Umbilical cord (tissue), 2 donors: ENCODE measurements at places on chromosomes 1 and 21.

DNA sequence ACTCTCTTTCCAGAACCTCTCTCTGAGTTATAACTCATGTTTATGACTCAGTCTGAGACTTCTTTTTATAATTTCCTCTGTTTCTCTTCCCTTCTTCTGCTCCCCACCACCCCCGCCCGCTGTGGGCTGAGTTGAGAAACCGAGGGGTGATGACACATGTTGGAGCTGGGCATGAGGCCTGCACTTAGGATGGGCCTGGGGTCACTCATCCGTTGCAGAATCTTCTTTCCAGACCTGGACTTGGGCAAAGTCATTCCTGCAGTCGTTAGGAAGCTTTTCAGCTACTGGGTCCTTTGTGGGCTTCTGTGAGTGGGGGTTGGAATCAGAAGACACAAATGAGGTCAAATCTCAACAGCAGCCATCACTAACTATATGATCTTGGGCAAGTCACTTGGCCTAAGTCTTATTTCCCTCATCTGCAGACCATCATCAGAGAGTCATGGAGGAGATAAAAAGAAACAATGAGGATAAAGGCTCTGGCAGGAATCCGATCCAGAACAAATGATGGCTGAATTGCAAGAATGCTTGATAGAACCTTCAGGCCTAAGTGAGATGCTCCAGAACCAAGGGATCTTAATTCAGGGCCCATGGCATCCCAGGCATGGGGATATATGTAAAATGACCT, 53.4 kb downstream of the RPS6KA1 start:
- DNase-seq: no peak

- DNase-seq: peak; percentile 44
These were observed 18.3 kb downstream of the PPT1 start for GRCh38 chr1:40078512-40079333.

- DNase-seq: no peak
These were observed 5.6 kb downstream of the AMIGO1 start for GRCh38 chr1:109503935-109504334.

DNA sequence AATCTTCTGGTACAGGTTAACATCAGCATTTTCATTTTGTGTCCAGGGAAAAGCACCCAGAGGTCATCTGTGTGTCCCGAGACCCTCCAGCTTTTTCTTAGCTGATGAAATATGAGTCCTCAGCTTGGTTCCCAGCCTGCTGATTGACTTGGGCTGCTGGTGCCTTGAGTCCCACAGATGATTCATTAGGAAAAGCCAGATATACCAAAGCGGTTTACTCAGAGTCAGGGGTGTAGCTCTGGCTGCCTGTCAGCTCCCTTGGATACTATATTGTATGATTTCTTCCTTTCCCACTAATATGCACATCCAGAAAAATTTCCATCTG, 43.7 kb upstream of the MAB21L3 start:
- peak; percentile 31 for DNase-seq

DNA sequence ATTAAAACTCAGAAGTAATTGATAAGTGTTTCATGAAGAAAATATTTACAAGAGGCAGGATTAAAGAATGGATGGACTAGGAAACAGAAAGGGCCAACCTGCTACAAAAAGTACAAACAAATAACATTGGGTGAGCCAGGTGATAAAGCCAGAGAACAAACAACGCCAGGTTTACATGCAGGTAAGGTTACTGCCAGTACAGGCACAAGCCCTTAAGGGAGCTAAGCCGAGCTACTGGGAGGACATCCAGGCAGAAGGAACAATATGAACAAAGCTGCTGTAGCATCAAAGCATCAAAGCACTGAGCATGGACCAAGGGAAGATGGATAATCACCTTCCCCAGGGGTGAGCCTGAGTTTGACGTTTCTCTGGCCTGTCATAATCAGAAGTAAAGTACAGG, 380.7 kb downstream of the SEC16B start:
- no peak for DNase-seq
